ENCODE measurements at places on chromosomes 4 and X.

GRCh38 chrX:16196829-16197228 is 29.5 kb downstream of the MAGEB17 start:
- no peak for DNase-seq

GRCh38 chr4:148962539-148963290 is 520.5 kb upstream of the NR3C2 start:
- no peak for DNase-seq

- DNase-seq: no peak
Observed at GRCh38 chr4:914531-914930, 17.6 kb downstream of the GAK start.

- peak; percentile 40 for DNase-seq
Observed at GRCh38 chrX:43655151-43656004, 721 bp upstream of the MAOA start.

GRCh38 chr4:111639876-111640275 is 505.4 kb upstream of the FAM241A start:
- no peak for DNase-seq

GRCh38 chr4:147737623-147738022 is 5.7 kb downstream of the ARHGAP10 start:
- no peak for DNase-seq

- no peak for DNase-seq
Observed at GRCh38 chr4:99891351-99891750, 2.9 kb downstream of the LAMTOR3 start.

DNA sequence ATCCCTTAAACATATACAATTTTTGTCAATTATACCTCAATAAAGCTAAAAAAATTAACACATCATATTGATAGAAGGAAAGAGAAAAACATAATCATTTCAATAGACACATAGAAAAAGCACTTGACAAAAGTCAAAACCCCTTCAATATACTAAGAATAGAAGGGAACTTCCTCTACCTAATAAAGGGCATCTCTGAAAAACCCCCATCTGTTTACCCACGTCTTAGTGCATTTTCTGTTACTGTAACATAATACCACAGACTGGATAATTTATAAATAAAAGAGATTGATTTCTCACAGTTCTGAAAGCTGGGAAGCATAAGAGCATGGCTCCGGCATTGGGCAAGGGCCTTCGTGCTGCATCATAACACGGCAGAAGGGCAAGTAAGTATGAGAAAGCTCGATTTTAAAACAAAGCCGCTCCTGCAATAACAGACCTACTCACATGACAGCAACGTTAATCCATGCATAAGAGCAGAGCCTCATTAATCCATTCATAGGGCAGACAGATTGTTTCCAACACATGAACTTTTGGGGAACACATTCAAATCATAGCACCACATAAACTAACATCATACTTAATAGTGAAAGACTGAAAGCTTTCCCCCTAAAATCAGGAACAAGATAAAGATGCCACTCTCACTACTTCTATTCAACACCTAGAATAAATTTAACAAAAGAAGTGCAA is 15.7 kb downstream of the STEEP1 start:
- DNase-seq: no peak

DNA sequence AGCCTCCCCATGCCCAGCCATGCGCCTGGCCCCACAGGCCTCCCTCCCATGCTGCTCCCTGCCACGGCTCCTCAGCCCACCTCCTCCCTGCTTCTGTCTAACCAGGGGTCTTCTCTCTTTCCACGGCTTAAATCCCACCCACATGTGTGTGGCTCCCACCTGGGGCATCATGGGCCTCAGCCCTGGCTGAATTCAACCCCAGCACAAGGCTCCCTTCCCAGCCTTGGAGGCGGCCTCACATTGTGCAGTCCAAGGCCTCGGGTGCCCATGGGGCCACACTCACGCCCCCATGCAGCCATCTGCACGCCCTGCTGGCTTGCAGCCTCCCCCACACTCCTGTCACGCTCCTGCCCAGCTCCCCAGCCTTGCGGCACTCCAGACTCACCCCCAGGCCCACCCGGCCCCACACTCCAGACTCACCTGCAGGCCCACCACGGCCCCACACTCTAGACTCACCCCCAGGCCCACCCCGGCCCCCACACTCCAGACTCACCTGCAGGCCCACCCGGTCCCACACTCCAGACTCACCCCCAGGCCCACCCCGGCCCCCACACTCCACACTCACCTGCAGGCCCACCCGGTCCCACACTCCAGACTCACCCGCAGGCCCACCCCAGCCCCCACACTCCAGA is 27.0 kb downstream of the MAEA start:
- DNase-seq: no peak

- DNase-seq: no peak
Observed at GRCh38 chr4:152831416-152831815, 51.7 kb downstream of the ARFIP1 start.

- no peak for DNase-seq
Observed at GRCh38 chrX:148811236-148811635, 310.8 kb downstream of the AFF2 start.

GRCh38 chrX:133089411-133089810 is 7.5 kb downstream of the USP26 start:
- no peak for DNase-seq

- no peak for DNase-seq
Observed at GRCh38 chr4:153705743-153706468, 21.8 kb downstream of the TLR2 start.

DNA sequence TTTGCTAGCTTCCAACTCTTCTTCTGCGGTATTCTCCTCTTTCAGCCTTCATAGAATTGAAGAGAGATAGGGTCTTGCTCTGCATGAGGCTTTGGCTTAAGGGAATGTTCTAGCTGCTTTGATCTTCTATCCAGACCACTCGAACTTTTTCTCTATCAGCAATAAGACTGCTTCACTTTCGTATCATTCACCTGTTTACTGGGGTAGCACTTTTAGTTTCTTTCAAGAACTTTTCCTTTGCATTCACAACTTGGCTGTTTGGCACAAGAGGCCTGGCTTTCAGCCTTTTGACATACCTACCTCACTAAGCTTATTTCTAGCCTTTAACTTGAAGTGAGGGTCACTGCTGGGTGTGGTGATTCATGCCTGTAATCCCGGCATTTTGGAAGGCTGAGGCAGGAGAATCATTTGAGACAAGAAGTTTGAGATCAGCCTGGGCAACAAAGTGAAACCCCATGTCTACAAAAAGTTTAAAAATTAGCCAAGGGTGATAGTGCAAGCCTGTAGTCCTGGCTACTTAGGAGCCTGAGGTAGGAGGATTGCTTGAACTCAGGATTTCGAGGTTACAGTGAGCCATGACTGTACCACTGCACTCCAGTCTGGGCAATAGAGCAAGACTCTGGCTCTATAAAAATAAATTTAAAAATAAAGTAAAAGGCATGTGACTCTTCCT is 47.1 kb upstream of the HPGDS start:
- no peak for DNase-seq

DNA sequence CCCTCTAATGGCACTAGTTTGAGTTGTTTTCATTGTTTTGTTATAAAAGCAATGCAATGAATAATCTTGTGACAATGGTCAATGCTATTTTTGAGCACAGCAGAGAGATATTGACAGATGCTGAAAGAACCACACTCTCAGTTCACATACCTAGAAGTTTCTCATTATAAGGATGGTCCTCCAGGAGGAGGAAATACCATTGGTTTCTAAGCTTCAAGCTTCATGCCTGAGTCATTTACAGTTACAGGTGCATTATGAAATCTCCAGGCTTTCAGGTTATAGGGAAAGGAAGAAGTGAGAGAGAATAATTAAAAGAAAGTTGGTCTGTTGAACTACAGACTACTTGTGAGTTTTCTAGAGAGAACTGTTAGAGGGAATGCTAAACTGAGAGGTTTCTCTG is 75.3 kb downstream of the PWWP3B start:
- no peak for DNase-seq

DNA sequence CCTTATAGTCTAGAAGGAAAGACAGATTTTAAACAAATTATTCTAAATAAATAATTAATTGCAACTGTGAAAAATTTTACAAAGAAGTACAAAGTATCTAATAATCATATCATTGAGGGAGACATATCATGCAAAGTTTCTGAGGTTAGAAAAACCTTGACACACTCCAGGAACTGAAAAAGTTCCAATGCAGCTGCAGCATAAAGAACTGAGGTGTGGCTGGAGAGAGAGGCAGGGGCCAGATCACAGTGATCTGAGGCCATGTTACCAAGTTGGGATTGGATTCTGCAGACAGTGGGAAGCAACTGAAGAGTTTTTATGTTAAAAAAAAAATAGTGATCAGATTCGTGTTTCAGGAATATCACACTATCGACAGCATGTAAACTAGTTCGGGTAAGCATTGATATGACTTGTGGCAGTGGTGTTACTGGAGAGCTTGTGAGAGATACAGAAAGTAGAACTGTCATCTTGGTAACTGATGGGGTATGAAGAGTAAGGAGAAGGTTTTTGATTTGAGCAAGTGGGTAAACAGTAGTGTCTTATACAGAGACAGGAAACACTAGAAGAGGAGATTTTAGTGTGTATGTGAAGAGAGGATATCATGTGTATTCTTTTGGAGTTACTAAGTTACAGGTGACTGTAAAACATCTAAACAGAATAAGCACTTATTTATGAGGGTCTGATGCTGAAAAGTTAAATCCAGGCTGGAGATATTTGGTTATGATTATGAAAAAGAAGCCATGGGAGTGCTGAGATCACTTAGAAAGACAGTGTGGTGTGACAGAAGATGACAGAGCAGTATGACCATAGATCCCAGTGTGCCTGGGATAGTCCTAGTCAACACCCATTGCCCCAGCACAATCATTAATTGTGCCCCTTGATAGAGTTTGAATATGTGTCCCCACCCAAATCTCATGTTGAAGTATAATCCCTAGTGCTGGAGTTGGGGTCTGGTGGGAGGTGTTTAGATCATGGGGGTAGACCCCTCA is 15.6 kb upstream of the SPRY1 start:
- DNase-seq: no peak

GRCh38 chr4:85968945-85969819 is 390.7 kb downstream of the MAPK10 start:
- peak; percentile 24 for DNase-seq

GRCh38 chr4:687048-687970 is 1.6 kb downstream of the SLC49A3 start:
- DNase-seq: peak; percentile 85

DNA sequence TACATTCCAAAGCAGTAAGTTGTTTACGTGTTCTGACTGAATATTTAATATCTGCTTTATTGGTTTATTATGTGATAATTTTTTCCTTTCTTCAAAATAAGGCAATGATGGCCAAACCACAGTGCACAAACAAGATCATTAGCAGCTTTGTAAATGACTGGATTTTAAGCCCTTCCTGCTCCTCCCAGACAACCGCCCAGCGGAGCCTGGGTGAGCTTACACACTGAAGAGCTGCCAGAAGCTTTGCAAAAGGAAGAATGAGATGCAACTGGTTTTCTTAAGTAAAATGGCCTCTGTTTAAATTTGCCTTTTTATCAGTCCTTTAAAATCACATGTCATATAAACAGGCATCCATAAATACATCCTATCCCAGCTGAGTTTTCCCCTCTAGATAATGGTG is 52.2 kb downstream of the SPARCL1 start:
- DNase-seq: no peak

- no peak for DNase-seq
Observed at GRCh38 chr4:139978692-139979091, 175.3 kb downstream of the MAML3 start.

GRCh38 chr4:88008122-88008742 is 797 bp downstream of the PKD2 start:
- peak; percentile 48 for DNase-seq

- no peak for DNase-seq
Observed at GRCh38 chrX:130485870-130486269, 84.1 kb downstream of the RBMX2 start.

GRCh38 chr4:55661398-55662056 is 25.4 kb upstream of the NMU start:
- no peak for DNase-seq

GRCh38 chrX:150594584-150594983 is 26.2 kb downstream of the MTM1 start:
- DNase-seq: no peak

DNA sequence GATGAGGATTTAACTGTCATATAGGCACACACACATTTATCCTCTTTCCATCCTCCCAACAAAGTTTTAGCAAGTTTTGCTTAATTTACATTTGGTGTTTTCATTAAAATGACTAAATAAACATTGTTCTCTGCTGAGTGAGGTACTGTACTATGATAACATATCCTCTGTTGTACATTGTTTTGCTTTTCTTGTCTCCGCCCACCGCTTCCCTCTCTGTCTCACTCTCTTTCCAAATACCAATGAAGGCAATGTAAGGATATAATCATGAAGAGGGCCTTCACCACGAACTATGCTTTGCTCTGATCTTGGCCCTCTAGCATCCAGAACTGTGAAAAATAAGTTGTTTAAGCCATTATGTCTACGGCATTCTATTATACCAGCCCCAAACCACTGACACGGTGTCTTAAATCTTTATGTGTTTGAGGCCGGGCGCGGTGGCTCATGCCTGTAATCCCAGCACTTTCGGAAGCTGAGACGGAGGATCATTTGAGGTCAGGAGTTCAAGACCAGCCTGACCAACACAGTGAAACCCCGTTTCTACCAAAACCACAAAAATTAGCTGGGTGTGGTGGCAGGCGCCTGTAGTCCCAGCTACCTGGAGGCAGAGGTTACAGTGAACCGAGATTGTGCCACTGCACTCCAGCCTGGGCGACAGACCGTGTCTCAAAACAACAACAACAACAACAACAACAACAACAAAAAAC is 65.3 kb downstream of the HPRT1 start:
- DNase-seq: no peak

DNA sequence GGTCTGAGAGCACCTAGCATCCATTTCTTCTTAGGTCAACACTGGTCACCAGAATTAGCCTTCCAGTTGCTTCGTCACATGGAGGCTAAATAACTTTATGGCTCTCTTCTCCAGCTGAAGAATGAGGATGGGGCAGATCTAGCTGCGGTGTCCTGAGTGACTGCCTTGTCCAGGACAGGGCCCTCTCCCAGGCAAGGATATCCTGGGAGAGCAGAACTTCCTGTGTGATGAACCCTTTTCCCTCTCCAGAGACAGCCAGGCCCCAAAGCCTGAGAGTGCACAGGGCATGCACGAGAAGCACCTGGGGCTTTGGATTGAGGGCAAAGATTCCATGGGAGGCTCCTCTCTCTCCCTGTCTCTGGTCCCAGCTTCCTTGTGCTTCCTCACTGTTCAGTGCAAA is 108.2 kb upstream of the MAMLD1 start:
- no peak for DNase-seq

- DNase-seq: peak; percentile 60
Observed at GRCh38 chr4:40976343-40976742, 226.6 kb downstream of the NSUN7 start.

DNA sequence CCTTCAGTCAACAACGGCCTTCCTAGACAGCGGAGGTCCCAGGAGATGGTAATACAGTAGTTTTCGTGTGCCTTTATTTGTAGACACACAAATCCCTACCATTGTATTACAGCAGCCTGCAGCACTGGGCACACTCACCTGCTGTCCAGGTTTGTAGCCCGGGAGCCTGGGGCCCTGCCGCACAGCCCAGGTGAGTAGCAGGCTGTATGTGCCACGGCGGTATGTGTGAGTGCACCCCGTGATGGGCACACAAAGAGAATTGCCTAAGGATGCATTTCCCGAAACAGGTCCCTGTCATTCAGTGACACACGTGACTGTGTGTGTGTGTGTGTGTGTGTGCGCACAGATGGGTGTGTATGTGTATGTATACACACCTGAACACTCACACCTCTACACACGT is 8.1 kb upstream of the SLC25A6 start:
- DNase-seq: no peak

- no peak for DNase-seq
Observed at GRCh38 chr4:87807402-87807801, 8.0 kb downstream of the IBSP start.

- peak; percentile 38 for DNase-seq
Observed at GRCh38 chrX:31036895-31037294, 34.9 kb downstream of the FTHL17 start.
